ENCODE measurements at places on chromosomes 3 and 15.

GRCh38 chr15:89096664-89097063, 8.4 kb downstream of the ABHD2 start:
- DNase-seq = no peak

GRCh38 chr15:33296050-33296449, 14.7 kb upstream of the RYR3 start:
- DNase-seq = no peak

GRCh38 chr3:133851931-133852330, 43.8 kb downstream of the RAB6B start:
- no peak for DNase-seq

DNA sequence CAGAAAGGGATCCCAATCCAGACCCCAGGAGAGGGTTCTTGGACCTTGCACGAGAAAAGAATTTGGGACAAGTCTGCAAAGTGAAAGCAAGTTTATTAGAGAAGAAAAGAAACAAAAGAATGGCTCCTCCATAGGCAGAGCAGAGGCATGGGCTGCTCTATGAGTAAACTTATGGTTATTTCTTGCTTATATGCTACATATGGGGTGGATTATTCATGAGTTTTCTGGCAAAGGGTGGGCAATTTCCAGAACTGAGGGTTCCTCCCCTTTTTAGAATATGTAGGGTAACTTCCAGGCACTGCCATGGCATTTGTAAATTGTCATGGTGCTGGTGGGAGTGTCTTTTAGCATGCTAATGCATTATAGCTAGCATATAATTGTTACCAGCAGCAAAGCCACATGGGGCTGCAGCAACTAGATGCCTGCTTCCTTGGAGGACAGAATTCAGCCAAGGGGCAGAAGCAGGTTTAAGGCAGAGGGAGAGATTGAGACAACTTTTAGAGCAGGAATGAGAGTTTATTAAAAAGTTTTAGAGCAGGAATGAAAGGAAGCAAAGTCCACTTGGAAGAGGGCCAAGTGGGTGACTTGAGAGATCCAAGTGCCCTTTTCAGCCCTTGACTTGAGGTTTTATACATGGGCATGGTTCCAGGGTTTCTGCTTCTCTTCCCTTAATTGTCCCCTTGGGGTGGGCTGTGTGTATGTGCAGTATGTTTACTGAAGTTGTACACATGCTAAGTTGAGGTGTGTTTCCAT, 41.3 kb downstream of the METTL6 start:
- no peak for DNase-seq

DNA sequence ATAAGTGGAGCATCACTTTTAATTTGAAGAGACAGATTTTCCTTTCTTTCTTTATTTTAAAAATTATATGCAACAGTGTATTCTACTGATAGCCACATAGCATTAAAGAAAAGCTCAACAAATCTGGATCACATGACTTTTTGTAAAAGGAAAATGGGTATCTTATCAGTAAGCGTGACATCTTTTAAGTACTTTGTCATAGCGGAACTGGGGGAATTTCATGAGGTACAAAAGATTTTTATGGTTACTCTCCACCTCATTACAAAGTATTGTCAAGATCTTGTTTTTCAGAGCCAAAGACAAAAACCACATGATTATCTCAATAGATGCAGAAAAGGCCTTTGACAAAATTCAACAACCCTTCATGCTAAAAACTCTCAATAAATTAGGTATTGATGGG, 219.6 kb upstream of the ZPLD1 start:
- no peak for DNase-seq

GRCh38 chr3:102353805-102354204, 81.0 kb upstream of the ZPLD1 start:
- no peak for DNase-seq

DNA sequence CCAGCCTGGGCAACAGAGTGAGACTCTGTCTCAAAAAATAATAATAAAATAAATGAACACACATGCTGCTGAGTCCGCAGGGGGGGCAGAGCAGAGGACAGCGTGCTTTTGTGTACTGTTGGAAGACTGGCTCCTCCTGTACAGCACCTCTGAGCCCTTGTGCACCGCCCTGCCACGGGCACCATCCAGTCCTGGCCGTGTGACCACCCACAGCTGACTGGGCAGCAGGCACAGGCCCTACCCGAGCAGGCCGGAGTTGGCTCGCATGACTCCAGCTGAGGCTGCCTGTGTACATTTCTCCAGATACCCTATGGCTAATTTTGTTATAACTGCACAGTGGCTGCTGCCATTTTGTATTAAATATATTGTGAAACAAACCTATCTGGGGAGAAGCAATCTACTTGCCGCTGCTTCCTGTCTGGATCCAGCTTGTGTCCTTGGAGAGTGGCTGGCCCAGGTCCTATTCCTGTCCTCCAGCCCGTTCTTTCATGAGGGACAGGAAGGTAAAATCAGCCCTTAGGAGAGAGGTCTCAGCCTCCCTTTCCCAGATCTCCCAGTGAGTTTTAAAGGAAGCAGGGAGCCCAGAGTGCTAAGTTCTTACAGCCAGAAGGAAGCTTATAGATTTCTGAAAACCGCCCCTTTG, 14.6 kb downstream of the IVD start:
- no peak for DNase-seq

GRCh38 chr15:85489773-85490493, 109.5 kb downstream of the AKAP13 start:
- no peak for DNase-seq

DNA sequence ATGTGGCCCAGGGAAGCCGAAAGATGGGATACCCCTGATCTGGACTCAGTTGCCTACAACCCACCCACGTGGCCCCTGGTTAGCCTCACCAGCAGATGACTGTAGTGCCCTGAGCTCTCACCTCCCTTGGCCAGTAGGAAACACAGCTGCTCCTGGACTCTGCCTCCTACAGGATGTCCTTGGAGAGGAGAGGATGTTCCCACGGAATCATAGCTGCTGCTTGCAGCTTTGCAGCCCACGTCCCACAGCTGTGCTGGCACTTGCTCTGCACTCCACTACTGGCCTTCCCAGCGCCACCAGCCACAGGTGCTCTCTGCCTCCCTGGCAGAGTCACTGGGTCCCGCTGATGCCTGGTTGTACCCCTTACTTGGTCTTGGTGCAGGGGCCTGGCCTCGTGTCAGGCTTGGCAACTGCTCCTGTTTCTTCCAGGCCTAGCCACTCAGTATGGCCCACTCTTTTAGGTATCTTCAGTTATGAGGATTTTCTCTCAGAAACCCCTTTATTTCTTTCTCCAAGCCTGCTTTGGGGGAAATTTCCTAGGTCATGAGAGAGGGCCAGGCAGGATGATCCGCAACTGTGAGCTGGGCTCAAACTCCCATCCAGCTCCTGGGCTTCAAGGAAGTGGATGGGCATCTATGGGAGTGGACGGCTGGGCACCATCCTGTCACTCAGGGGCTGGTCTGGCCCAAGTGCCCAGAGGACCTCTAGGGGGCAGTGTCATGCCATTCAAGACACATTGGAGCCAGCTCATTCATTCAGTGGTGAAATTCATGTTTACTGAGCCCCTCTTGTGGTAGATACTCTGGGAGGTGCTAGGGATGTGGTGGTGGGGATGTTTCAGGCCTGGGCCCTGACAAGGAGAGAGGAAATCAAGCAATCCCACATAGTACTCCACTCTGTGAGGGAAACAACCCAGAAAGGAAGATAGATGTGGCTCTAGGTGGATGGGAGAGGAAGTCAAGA, 16.2 kb upstream of the VILL start:
- DNase-seq = peak; percentile 40

DNA sequence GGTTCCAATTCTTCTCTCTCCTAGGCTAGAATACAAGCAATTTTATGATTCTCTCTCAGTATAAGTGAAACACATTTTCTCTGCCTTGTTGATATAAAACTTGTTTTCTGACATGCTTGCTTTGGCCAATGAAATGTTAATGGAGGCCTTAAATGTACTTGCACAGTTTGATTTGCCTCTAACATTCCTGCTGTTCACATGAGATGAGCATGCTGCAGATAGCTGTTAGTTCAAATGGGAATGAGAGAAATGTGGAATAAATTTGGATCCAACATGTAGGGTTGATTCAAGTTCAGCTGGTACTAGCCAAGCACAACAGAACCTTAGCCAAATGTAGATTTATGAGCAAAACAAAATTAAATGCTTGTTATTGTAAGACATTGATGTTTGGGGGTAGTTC, 32.6 kb upstream of the FHIT start:
- DNase-seq = no peak

GRCh38 chr3:137792626-137793271, 28.6 kb downstream of the SOX14 start:
- no peak for DNase-seq

GRCh38 chr15:43238671-43239131, 17.9 kb upstream of the EPB42 start:
- no peak for DNase-seq

DNA sequence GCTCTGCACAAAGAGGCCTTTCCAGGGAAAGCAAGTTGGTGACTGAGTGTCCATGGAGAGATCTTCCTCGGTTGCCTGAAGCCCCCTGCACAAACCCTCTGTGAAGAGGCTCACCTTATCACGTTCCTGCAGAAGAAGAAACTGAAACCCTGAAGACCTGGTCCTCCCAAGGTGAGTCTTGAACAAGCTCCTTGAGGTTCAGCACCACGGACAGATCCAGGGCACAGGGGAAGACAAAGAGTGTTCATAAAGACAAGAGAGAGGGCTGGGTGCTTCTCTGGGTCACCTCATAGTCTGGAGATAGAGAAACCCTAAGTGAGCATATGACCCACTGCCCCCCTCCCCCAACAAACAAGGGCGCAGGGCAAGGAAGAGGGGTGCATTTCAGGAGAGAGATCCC, 21.7 kb upstream of the TBC1D21 start:
- no peak for DNase-seq

GRCh38 chr15:92521624-92522008, 127.9 kb downstream of the ST8SIA2 start:
- DNase-seq = peak; percentile 34

All from stimulated activated CD8-positive, alpha-beta memory T cell treated with anti-CD3 and anti-CD28 coated beads, Interleukin-7, amount 100 ng/mL, for 48 hours (primary cell).